ENCODE measurements at places on chromosomes 12 and 14.

- no peak for DNase-seq
These were observed 64.9 kb upstream of the ZDHHC17 start for GRCh38 chr12:76698966-76699365.

DNA sequence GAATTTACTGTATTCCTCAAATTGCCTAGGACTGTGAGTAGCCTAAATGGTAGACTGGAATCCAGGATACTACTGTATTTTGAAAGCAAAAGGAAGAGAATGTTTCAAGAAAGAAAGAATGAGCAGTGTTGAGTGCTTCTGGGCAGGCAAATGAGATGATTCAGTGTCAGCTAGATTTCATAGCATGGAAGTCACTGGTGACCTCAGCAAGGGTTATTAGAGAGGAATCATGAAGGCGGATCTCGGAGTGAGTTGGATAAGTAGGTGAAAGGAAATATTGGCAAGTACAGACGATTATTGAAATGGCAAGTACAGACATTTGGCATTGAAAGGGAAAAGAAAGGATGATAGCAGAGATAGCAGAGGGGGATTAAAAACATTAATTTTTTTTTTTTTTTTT lies 27.1 kb downstream of the VRK1 start:
- DNase-seq = peak; percentile 81

DNA sequence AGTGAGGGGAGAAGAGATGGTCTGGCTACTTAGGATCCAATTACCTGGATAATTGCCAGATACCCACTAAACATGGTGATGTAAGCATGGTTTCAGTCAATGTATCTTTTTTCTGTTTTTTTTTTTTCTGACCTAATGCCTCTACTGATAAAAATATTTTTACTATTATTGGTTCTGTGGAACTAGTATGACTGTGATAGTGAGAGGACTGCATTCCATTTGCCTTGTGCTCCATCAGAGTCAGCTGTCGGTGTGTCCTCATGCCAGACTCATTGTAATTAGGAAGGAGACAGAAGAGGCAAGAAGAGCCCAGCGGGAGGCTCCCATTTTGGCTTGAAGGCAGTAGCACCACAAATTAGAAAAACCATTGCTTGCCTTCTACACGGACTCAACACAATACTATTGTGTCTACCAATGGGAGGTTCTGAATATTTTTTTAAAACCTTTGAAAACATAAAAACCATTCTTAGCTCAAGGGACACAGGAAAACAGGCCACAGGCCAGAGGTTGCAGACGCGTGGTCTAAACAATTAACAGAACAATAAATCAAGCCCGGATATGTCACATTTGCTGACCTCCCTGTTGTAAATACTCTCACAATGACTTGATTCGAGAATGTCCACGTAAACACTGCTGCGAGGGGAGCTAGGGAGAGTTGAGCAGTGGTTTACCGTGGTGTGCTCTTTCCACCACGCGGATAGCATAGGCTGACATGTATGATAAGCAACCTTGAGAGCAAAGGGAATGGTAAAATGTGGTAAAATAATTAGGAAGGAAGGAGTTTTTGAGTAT lies 13.5 kb upstream of the DCP1B start:
- no peak for DNase-seq

DNA sequence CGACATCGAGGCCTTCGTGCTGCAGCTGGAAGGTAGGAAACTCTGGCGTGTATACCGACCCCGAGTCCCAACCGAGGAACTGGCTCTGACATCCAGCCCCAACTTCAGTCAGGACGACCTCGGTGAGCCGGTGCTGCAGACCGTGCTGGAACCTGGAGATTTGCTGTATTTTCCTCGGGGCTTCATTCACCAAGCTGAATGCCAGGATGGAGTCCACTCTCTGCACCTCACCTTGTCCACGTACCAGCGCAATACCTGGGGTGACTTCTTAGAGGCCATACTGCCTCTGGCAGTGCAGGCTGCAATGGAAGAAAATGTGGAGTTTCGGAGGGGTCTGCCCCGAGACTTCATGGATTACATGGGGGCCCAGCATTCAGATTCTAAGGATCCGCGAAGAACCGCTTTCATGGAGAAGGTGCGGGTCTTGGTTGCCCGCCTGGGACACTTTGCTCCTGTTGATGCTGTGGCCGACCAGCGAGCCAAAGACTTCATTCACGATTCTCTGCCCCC lies 1.4 kb downstream of the RIOX1 start:
- DNase-seq = no peak

DNA sequence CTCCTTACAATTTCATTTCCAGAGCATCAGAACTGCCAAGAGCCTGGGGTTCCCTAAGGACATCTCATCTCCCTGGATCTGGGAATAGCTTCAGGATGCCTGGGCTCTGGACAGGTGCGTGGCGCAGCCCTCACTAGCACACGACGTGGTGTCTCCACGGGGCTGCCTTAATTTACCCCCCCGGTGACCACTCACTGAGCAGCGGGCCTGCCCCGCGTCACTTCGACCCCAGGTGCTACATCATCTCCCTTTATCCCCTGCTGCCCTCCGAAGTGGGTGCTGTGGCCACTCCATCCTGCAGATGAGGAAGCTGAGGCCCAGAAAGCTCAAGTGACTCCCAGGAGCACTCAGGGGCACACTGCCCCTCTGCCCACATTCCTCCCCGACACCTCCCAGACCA lies 177.8 kb upstream of the SFSWAP start:
- no peak for DNase-seq

DNA sequence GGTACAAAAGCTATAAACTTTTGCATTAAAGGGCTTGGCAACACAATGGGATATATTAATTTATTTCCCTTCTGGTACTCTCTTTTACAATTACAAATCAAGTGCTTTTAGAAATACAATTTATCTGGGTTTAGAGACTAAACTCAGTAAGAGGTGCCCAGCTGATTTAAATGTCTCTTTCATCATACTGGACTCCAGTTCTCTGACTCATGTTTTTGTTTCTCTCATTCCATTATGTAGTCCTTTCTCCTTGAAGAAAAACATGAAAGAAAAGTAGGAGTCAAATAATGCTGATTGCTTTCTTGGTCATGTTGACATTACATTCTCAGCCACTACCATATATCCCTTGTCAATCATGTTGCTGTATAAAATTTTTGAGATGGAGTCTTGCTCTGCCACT lies 36.3 kb upstream of the CFL2 start:
- DNase-seq = peak; percentile 86

DNA sequence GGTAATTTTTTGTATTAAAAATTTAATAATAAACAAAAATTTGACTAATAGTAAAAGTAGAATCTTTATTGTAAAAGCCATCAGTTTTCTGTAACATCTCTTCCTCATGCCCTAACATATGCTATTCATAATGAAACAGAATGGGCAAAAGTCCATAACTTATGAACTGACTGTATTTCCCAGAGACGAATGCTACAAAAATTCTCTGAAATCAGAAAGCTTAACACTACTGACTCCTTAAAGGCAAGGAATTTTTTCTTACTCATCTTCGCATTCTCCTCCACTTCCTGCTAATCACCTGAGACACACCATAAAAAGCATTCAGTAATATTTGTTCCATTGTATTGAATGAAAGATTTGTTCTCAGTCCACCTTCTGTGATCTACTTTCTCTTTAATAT lies 17.6 kb downstream of the MON2 start:
- DNase-seq = peak; percentile 5

GRCh38 chr14:51821822-51822221 lies 38.6 kb upstream of the GNG2 start:
- DNase-seq = peak; percentile 39

DNA sequence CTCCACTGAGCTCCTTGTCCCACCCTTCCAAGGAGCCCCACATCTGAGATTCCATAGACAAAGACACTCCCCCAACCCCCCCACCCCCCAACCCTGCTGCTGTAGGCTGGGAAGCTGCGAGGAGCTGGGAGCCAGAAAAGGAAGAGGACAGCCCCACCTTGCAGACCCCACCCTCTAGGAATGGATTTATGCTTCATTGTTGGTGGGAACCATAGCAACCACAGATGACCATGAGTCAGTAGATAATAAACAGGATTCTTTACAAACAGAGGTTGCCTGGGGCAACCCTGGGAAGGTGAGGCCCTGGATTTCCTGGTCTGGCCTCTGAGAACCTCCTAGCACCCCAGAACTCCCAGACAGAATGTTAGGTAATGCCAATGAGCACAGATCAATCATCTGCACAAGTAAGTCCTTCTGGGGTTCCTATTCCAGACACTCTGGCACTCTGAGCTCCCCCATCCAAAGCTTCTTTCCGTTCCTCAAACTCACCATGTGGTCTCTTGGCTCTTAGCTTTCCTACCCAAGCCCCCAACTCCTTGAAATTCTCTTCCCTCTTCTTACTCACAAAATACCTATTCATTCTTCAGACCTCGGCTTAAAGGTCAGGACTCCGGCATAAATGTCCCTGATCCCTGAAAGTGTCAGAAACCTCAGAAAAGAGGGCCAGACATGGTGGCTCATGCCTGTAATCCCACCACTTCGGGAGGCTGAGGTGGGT lies 15.2 kb upstream of the PLEKHG6 start:
- peak; percentile 87 for DNase-seq

DNA sequence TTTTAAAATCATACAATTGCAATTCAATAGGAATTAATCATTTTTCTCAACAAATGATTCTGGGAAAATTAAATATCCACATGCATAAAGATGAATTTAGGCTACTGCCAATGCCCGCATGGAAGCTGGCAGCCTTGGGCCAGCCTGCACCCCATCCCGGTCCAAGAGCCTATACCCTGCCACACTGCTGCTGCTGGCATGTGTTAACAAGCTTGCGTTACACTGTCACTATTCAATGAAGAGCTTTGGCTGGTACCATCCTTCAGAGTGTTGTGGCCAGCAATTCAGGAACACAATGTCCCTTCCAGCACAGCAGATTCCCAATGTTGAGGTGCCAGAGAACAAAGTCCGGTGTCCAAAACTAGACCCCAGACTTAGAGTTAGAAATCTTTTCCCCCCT lies 13.6 kb upstream of the TAS2R14 start:
- DNase-seq = no peak

- peak; percentile 31 for DNase-seq
These were observed 43.2 kb downstream of the CCDC88C start for GRCh38 chr14:91374287-91374878.

DNA sequence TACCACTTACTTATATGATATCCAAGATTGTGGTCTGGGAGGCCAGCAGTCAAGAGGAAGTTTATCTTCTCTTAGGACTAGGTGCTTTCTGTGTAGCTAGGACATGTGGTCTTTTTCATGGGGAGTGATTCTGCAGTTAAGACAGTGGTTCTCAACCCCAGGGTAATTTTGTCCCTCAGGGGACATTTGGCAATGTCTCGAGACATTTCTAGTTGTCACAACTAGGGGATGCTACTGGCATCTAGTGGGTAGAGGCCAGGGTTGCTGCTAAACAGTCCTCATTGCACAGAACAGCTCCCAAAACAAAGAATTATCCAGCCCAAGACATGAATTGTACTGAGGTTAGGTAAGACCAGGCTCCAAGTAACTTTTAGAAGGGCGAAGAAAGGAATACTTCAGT lies 20.0 kb downstream of the AMDHD1 start:
- DNase-seq = no peak

GRCh38 chr14:37997017-37997416 lies 210.7 kb upstream of the SSTR1 start:
- DNase-seq = no peak

GRCh38 chr12:51666696-51667095 lies 75.7 kb downstream of the SCN8A start:
- no peak for DNase-seq

- DNase-seq = peak; percentile 79
These were observed 51.9 kb upstream of the NUDT4 start for GRCh38 chr12:93325855-93326254.

DNA sequence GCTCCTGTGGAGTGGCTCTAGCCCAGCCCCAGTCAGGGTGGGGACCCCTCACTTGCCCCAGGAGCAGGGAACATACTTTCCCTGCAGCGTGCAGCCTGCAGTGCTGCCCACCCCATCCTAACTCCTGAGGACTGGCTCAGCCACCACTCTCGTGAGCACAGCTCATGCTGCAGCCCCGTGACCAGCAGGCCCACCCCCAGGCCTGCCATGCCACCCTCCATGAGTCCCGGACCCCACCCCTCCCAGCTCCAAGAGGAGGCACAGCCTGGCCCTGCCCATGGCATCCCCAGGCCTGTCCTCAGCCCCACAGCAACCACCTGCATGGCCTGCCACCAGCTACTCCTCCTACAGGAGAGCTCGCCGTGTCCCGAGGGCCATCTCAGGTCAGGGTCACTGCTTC lies 3.9 kb upstream of the JAG2 start:
- DNase-seq = no peak

GRCh38 chr12:105025890-105026289 lies 39.8 kb downstream of the NOPCHAP1 start:
- peak; percentile 43 for DNase-seq

DNA sequence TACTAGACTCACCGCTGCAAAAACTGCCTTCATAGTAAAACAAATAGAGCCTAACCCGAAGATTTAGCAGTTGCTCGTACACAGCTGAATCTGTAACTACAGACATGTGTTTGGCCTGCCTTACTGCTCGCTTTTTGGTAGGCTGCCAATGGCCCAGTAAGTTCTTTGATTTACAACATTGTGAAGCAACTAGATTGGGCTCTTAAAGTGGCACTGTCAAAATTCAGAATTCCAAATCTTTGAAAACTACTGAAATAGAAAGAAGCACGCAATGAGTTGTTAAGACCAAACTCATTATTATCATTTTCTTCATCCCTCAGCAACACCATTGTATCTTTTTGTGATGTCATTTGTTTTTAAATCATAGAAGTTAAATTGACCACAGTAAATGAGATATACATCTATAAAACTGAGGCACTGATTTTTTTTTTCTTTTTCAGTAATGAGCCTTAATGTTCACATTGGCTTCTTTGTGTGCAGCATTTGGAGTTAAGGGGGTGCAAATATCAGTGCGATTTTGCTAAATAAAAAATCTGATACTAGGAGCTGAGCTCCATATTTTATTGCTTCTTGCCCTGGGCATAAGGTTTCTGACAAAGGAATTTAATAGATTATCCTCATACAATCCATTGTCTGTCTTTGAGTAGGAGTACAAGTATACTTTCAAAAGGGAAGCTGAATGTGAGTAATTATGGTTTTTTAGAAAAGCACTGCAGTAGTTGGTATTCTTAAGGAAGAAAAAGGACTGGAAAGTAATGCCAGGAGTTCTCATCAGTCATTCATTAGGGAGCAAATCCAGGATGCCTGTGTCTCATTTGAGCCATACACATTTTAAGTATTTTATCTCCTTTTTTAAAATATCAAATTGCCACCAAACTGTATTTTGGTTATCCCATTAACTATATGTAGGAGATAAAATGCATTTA lies 138.5 kb downstream of the KICS2 start:
- peak; percentile 97 for DNase-seq

DNA sequence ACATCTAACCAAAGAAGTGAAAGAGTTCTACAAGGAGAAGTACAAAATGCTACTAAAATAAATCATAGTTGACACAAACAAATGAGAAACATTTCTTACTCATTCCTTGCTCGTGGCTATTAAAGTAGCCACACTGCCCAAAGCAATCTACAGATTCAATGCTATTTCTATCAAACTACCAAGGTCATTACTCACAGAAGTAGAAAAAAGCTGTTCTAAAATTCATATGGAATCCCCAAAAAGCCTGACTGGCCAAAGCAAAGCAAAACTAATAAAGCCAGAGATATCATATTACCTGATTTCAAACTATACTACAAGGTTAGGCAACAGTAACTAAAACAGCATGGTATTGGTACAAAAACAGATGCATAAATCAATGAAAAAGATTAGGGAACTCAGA lies 305.6 kb downstream of the RPAP3 start:
- DNase-seq = peak; percentile 50

GRCh38 chr14:71142375-71143038 lies 235.2 kb downstream of the PCNX1 start:
- DNase-seq = peak; percentile 97
